ENCODE measurements at places on chromosomes 7 and 10.

- DNase-seq = no peak
These were observed 67.6 kb upstream of the ZNF800 start for GRCh38 chr7:127460077-127460476.

DNA sequence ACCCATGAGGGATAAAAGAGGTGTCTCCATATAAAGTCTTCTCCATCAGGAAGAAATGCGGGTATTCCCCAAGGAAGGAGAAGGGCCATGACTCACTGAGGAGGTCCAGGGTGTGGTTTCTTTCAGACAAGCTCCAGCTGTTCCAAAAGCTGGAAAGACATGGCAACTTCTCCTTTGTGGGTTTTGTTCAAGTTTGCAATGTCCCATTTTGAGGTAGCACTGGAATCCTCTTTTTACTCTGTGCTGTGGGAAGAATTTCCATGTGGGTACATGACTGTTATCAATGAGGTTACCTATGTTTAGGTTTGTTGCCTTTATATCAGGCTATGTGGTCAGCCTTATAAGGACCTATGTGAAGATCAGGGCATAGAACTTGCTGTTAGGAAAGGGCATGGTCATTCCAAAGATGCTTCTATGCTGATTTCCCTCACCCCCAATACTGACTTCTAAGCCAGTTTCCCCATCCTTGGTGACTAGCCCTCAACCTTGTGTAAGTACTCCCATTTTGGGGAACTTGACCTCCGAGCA lies 697.5 kb downstream of the INHBA start:
- no peak for DNase-seq

DNA sequence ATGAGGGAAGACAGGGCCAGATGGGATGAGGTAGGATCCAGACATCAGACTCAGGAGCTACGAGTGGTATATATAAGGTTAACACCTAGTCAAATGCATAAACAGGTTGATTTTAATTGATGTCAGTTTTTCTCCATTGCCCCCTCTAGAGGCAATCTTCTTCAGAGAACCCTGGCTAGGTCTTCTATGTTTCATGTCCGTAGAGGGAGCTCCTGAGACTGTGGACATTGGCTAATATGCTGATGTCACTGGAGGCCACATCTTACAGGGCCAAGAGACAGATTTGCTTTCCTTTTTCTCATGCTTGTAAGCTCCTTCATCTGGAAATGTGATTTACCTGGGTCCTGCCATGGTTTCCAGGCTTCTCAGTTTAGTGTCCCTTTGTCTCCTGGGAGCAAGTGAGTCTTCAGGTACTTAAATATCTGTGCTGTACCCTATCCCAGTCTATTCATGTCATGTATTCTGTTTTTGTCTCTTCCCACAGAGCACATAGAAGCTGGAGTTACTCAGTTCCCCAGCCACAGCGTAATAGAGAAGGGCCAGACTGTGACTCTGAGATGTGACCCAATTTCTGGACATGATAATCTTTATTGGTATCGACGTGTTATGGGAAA lies 161.6 kb upstream of the PRSS1 start:
- no peak for DNase-seq

DNA sequence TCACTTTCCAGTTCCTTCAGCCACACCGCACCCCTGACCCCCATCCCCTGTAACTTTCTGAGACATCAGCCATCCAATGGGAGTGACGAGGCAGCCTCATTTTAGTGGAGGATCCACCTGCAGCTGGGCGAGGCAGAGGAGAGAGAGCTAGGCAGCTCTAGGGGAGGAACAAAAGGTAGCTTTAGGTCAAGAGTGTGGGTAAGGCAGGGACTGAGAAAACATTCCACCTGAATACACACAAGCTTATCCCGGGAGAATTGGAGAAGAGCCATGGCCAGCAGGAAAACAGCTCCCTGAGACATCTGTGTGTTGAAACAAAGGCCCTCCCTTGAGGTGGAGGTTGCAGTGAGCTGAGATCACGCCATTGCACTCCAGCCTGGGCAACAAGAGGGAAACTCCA lies 6.7 kb upstream of the KLRG2 start:
- DNase-seq = no peak

GRCh38 chr10:35262436-35262835 lies 73.9 kb upstream of the CCNY start:
- DNase-seq = no peak

DNA sequence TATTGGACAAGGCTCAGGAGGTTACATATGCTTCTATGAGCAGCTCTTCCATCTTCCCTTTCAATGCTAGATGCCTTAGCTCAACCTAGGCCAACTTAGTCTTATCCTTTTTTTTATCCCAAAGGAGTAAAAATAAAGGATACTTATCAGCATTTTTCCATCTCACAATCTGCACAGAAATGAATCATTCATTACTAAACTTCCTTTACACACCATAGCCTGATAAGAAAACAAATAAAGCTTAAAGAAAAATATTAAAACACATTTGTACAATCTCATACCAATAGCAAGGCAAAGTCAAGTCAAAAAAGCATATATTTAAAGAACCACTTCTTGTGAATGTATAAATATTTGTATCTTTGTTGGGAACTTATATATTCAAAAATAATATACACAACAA lies 407.4 kb downstream of the GRM8 start:
- DNase-seq = no peak

DNA sequence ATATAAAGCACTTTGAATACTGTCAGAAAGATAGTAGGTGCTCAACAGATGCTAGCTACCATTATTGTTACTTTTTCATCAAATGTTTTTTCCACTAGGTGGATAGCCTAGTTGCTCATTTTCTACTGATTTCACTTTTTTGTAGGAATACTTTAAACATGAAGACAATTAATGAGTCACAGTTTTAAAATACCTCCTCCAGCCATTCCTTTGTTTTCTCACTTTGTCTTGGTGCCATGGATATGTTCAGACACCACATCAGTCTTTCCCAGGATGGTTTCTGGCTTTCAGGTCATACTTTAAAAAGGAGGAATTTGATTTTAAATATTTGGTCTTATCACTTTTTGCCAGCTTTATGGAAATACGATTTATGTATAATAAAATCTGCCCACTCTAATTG lies 147.1 kb upstream of the MGMT start:
- DNase-seq = no peak

DNA sequence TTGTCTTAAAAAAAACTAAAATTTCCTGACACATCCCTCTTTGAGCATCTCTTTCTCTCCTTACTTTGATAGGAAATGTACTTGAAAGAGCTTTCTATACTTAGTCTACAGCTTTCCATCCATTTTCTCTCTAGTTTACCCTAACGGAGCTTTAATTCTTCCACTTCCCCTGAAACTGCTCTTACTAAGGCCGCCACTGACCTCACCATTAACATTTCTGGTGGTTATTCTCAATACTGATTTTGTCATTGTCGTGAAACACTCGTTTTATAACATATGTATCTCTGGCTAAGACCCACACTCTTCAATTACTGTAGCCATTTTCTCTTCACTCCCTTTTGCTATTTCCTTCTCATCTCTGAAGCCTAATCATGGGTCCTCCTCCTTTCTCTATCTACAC lies 262.0 kb upstream of the FERD3L start:
- no peak for DNase-seq

DNA sequence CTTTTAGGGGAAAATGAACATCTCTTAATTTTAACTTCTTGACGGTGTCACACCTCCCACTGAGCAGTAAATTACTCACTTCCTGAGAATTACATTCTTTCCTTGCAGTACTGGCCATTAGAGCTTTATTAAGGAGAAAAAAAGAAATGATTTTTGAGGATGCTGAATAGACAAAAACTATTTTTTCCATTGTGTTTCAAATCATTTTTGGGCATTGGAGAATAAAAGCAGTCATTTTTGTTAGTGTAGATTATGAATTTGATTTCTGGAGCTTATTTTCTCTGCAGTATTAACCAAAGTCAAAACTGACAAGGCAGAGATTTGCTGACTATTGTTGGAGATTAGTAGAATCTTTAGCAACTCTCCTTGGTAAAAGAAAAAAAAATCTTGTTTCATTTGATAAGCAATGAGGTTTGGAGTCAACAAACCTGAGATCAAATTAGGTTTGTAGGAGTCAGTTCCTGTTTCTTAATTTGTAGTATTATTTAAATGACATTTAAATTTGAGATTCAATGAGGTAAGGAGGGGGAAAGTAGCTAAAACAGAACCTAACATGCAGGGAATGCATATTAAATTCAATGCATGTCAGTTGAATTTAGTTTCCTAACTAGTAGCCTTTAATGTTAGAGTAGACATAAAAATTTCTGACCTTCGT lies 70.6 kb downstream of the AP3M1 start:
- no peak for DNase-seq

DNA sequence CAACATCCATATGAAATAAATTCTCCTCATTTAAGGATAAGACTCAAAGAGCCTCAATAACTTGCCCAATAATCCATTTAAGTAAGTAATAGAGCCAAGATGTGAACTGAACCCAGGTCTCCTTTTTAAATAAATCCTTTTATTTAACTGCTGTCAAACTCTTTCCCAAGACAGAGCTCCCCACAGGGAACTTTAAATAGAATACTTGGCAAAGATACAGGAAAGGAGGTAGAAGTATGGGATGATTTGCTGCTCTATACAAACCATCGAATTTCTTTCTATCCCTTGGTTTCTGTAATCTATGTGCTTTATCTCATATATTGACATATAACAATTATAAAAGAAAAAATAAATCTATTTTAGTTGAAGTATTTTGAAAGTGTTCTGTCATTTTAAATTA lies 295.9 kb downstream of the CSTF2T start:
- no peak for DNase-seq

GRCh38 chr10:128437786-128438345 lies 311.6 kb upstream of the MKI67 start:
- no peak for DNase-seq

- no peak for DNase-seq
These were observed 6.9 kb downstream of the MTG1 start for GRCh38 chr10:133400624-133401424.

- DNase-seq = no peak
These were observed 94.5 kb downstream of the MMRN2 start for GRCh38 chr10:86862786-86863483.

DNA sequence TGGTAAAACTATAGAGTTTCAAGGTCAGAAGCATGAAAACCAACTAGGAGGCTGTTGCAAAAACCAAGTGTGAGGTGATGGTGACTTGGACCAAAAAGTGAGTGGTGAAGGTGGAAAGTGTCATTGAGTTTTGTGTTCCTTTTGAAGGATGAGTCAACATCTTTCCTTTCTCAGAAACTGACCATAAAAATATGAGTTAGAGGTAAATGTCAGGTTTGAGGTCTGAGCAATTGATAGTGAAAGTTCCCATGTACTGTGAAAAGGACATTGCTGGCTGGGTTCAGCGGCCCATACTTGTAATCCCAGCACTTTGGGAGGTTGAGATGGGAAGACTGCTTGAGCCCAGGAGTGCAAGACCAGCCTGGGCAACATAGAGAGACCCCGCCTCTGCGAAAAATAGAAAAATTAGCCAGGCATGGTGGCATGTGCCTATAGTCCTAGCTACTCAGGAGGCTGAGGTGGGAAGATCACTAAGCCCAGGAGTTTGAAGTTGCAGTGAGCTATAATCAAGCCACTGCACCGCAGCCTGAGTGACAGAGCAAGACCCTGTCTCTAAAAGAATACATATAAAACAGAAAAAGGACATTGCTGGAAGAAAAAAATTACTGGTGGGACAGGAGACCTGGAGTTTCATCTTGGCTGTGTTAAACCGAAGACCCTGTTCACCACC lies 89.3 kb upstream of the ARID5B start:
- DNase-seq = no peak

- no peak for DNase-seq
These were observed 93.0 kb upstream of the NPS start for GRCh38 chr10:127456122-127456521.

DNA sequence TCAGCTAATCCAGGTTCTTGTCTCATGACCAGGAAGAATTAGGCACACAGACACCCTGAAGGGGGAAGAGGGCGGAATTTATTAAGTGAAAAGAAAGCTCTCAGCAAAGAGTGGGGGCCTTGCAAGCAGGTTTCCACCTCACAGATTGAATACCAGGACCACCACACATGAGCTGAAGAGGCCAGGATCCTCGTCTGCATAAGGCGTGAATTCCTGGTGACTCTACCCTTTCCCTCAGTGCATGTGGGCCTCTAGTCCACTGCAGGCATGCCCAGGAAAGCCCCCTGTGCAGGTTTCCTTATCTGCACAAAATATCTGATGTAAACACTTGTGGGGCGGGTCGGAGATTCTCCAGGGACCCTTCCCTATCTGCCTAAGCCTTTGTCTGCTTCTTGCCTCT lies 782.1 kb upstream of the LRRN3 start:
- no peak for DNase-seq

- DNase-seq = no peak
These were observed 310.6 kb downstream of the FRMD4A start for GRCh38 chr10:14020037-14020664.

GRCh38 chr10:67242528-67242927 lies 316.7 kb downstream of the LRRTM3 start:
- no peak for DNase-seq

- DNase-seq = no peak
These were observed 249.3 kb upstream of the KCND2 start for GRCh38 chr7:120023494-120024167.

GRCh38 chr7:55552320-55553023 lies 19.8 kb downstream of the VOPP1 start:
- DNase-seq = no peak

DNA sequence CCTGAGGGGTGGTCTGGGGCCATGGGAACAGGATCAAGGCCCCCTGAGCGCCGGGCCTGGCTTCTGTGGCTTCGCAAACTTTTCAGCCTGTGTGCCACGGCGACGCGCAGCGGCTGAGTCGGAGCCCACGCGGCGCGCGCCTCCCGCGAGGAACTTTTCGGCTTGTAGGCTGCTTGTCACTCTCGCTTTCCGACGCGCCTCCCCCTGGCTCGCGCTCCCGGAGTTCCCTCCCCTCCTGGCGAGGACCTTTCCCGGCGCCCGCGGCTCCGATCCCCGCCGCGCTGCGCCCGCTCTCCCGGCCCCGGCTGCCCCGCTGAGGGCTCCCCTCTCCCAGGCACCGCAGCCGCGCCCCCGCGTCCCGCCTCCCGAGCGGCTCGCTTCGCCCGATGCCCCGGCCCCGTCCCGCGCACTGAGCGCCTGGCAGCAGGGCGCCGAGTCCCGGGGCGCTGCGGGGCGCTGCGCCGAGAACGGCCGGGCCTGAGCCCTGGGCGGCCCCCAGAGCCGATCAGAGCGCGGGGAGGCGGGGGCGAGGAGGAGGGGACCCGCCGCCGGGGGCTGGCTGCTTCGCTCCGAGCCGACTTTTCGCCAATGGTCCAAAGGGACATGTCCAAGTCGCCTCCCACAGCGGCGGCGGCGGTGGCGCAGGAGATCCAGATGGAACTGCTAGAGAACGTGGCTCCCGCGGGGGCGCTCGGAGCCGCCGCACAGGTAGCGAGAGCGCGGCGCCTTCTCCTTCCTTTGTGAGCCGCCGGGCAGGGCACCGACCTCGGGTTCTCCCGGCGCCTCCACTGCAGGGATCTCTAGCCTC lies at the start of gene CACNB2:
Gene CACNB2 (plus strand): TSS at position 276 of the 808 bp plus-strand sequence.
- DNase-seq = no peak
